ENCODE measurements at places on chromosomes 7 and 10.

DNA sequence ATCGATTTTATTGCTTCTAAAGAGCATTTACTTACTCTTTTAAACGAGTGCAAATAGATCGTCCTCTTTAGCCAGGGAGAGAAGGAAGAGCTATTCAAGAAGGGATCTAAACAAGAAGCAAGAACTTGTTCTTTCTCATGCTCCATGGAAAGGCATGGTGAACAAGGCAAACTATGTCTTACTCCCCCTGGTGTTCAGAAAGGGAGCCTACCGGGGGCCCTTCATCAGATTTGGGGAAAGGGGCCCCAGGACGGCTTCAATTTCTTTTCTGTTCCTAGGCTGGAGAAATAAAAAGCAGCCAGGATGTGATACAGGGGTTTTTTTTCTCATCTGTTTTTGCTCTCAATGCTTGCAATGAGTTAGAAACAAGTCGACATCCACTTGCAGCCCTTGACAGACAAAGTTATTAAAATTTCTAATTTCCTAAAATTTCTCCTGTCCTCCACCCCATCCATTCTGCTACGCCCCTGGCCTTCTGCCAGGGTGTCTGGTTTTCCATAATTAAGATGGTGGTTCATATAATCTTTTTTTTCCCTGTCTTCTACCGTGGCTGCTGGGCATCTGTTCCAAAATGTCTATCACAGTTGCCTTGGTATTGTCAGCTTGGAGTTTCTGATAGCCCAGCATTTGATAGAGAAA lies 214.4 kb downstream of the CREB5 start:
- peak; percentile 21 for DNase-seq

GRCh38 chr10:125172694-125173093 lies 12.3 kb upstream of the CTBP2 start:
- no peak for DNase-seq

GRCh38 chr10:105982735-105983134 lies 1181.8 kb downstream of the SORCS1 start:
- DNase-seq = no peak

- DNase-seq = no peak
These were observed at the start of gene PLPP4 for GRCh38 chr10:120456626-120457430. Gene PLPP4, plus strand, starts transcription at chr10:120457227. Its CDS starts 79 bp downstream, at chr10:120457306.

GRCh38 chr7:19268737-19269136 lies 123.5 kb upstream of the FERD3L start:
- DNase-seq = no peak

DNA sequence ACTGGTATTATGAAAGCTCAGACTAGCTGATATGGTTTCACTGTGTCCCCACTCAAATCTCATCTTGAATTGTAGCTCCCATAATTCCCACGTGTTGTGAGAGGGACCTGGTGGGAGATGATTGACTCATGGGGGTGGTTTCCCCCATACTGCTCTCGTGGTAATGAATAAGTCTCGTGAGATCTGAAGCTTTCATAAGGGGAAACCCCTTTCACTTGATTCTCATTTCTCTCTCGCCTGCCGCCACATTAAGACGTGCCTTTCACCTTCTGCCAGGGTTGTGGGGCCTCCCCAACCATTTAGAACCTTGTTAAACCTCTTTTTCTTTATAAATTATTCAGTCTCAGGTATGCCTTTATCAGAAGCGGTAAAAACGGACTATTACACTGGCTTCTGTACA lies 40.3 kb downstream of the COL13A1 start:
- no peak for DNase-seq

DNA sequence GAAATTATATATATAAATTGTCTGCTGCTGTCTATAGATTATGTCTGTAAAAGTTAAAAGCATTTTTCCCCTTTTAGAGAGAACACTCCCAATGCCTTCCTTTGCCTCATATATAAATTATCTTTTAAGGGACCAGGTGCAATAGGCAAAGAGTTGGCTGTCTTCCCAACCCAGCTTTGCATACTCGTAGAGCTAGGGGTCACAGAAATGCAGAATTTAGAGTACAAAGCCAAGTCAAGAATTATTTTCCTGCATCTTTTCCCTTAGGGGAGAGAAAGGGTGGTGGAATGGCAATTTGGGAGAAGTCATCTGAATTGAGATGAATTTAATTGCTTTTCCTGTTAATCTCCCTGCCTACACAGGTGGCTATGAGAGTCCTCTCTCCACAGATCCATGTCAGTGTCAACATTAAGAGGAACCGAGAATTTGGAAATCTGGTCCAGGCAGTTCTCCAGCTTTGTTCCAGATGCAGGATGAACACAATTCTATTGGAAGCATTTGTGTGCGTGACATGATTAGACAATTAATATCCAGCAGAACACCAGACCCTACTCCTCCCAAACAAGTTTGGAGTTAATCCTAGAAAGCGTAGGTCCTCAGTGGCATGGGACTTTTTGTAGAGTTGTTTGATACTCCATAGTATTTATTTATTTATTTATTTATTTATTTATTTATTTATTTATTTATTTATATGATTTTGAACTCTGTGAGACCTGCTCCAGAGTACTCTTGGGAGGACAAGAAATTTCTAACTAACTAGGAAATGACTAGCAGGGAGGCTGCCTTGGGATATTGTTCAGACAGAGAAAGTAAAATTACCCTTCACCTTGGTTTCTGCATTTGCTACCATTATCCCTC lies 80.3 kb upstream of the SKAP2 start:
- no peak for DNase-seq

DNA sequence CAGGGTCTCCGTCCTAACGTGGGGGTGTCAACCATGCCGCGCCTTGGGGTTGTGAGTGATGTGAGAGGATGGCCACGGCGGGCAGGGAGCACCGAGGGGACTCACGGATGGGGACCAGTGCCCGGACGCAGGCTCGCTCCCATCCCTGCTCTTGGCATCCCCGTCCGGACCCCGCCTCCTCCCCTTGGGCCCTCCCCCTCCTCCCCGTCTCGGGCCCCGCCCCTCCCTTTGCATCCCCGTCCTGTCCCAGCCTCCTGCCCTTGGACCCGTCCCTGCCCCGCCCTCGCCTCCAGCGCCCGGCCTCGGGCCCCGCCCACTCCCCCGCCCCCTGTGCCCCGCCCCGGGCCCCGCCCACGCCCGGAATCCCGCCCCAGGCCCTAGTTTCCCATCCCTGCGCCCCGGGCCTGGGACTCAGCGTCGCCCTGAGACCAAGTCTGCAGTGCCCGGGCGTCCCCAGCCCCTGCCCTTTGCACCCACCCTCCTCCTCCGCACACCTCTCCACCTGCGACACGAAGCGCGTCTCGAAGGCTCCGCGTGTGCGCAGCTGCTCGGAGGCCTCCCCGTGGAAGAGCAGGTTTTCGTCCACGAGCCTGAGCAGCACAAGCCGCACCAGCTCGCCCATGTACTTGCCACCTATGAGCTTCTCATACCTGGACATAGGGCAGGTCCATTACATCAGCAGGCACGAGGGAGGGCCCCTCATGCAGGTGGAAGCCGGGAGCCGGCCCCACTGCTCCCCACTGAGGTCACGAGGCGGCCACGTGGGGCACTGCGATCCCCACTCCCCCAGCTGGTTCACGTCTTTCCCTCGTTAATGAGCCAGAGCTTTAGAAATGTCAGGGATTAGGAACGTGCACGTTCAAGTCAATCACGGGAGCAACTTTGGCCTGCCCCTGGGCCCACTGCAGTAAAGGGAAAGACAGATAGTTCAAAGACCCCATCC lies 5.1 kb upstream of the MYL7 start:
- DNase-seq = peak; percentile 66

DNA sequence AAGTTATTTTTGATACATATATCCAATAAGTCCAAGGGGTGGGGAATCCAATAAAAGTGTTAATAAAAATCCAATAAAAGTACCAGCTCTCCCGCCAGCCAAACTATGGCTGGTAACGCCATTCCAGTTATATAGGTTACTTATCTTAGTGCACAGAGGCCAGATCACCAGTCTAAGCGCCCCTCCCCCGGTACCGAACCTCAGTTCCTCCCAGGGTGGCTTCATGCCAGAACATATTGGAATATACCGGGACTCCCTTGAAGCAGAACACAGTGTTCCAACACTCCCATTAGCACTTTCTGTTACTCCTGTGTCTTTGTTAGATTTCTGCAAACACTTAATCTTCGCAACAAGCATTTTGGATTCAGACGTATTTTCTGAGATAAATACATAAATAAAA lies 7.5 kb downstream of the FBH1 start:
- no peak for DNase-seq

- DNase-seq = no peak
These were observed 570.6 kb downstream of the SORCS1 start for GRCh38 chr10:106593876-106594275.

GRCh38 chr7:25007668-25008067 lies 27.7 kb upstream of the OSBPL3 start:
- DNase-seq = no peak

DNA sequence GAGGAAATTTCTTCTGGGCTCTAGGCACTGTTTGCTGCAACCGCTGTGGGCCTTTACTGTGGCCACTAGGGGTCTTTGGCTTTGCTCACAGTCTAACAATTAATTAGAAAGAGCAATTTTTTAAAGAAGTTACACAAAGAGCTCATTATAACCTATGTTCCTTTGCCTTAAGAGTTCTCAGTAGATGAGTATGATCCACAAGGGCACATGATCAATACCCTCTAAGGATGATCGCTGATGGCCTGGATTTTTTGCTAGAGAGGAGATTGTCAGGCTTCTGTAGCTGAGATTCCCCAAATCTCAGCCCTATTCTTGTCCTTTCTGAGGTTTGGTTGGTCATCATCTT lies 80.8 kb upstream of the RHOBTB1 start:
- DNase-seq = no peak

GRCh38 chr10:103884681-103885139 lies 29.3 kb upstream of the SH3PXD2A start:
- no peak for DNase-seq

GRCh38 chr10:79123547-79123963 lies 54.8 kb downstream of the ZMIZ1 start:
- DNase-seq = no peak

- DNase-seq = no peak
These were observed 553.0 kb downstream of the GRM8 start for GRCh38 chr7:126699707-126700106.

- no peak for DNase-seq
These were observed 151.9 kb upstream of the TRIM24 start for GRCh38 chr7:138308136-138308535.

DNA sequence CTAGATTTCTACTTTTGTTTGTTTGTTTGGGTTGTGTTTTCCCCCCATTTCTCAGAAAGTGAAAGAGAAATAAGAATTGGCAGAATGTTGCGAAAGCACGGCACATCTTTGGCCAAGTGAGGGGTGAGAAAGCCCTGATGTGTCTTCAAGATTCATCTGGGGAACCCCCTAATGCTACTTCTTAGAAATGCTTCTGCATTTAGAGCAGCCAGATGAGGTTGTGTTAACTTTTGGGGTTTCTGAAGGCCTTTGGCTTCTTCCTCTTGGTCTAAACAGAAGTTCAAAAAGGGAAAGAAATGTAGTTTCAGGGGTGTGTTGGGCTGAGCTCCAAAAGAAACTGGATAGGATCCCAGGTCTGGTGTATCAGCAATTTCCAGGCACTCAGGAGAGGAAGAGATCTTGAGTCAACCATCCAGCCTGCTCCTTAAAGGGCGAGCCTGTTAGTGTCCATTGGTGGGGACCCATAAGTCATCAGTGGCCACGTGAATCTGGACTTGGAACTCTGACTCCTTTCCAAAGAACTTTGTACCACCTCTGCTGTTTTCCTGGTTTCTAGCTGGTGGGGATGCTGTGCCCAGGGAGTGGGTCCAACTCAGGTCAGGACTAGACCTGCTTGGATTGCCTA lies 6.5 kb downstream of the DUSP5 start:
- peak; percentile 86 for DNase-seq

DNA sequence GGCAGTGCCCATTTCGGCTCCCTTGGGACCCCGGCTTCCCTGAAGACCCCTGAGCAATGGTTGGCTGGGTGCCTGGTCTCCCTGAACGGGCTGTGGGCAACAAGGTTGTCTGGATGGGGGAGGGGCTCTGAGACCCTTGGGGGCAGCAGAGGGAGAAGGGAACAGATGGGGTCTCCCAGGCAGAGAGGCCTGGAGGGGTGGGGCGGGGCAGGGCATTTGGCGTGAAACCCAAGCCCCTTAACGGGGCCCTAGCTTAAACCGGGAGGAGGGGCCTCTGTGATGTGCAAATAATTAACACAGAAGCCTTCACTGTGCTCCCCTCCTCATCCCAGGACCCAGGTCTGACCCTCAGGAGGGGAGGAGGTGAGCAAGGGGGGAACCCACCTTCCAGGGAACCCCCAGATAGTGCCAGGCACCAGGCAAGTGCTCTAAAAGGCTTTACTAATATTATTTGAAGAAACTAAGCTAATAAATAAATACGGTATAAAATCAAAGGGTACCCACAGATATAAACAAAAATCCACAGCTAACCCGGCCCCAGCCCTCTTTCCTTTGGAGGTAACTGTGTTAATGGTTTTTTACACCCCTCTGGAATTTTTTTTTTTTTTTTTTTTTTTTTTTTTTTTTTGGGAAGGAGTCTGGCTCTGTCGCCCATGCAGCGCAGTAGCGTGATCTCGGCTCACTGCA lies 170.8 kb downstream of the RNF216 start:
- DNase-seq = no peak

- DNase-seq = no peak
These were observed 12.4 kb upstream of the PRLHR start for GRCh38 chr10:118607768-118608354.

- no peak for DNase-seq
These were observed 2.5 kb upstream of the MAP3K8 start for GRCh38 chr10:30431435-30431911.

DNA sequence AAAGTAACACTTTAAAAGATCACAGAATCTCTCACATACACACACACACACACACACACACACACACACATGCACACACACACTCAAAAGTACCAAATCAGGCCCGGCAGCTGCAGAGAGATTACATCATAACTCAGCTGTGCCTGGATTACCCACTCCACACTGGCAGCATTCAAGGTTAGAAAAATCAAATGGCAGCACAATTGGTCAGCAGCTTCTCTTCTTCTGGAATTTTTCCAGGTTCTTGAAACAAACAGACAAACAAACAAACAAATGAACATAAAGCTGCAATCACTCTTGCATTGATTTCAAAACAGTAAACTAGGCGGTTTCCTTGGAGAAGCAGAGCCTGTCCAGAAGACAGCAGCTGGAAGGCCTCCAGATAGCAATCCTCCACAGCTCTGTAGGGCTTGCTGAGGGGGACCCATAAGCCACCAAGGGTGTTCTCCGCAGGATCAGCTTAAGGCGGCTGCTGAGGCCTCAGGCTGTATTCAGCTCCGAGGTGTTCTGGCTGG lies 24.5 kb upstream of the FAM133B start:
- DNase-seq = no peak

DNA sequence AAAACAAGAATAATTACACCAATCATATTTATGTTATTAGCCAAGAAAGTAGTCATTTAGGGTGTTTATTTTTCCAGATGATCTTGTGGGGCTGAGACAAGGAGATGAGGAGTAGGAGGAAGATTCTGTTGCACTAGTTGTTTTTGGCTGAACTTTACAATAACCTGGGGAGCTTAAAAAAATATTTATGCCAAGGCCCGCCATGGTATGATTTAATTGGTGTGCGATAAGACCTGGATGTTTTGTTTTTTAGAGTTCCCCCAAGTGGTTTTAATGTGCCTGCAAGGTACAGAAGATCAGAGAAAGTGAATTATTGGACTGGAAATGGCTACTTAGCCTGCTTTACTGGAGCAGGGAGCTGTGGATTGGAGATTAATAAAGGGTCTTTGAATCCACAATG lies 7.1 kb upstream of the ZNF282 start:
- DNase-seq = no peak

All from CD4-positive, alpha-beta T cell treated with Interferon alpha-2 for 1 hour (primary cell).